ENCODE measurements at places on chromosomes 6 and 20. TPM values are rescaled to one million over a fixed set of nuclear protein-coding genes. Genes with fewer than 3 reads are reported as not detected.

- H3K27ac ChIP-seq = no peak overlapping the region
- peaks cover under 1% of the 10 kb centered on the region for H3K36me3 ChIP-seq
- peaks cover 10% of the 10 kb centered on the region for H3K4me1 ChIP-seq
- H3K4me3 ChIP-seq = no peak overlapping the region
- DNase-seq = no peak
These were observed 70.6 kb downstream of the HDDC2 start for GRCh38 chr6:125231133-125231532.

- H3K27ac ChIP-seq = peak overlapping the region; percentile 92
- no peaks in the 10 kb centered on the region for H3K36me3 ChIP-seq
- H3K4me3 ChIP-seq = peak overlapping the region; percentile 15
- peak; percentile 77 for DNase-seq
- H3K4me1 ChIP-seq = peaks cover 57% of the 10 kb centered on the region
These were observed 4.1 kb upstream of the PHACTR2 start for GRCh38 chr6:143673669-143674068.

- no peaks in the 10 kb centered on the region for H3K36me3 ChIP-seq
- no peak overlapping the region for H3K4me3 ChIP-seq
- no peak for DNase-seq
- H3K27me3 ChIP-seq = no peaks in the 10 kb centered on the region
- peaks cover 9% of the 10 kb centered on the region for H3K4me1 ChIP-seq
These were observed 634.4 kb downstream of the UTRN start for GRCh38 chr6:144919560-144919959.

GRCh38 chr20:12984863-12985262 lies 23.9 kb upstream of the SPTLC3 start:
- H3K4me3 ChIP-seq = no peak overlapping the region
- DNase-seq = peak; percentile 39
- H3K4me1 ChIP-seq = peaks cover 17% of the 10 kb centered on the region
- no peaks in the 10 kb centered on the region for H3K36me3 ChIP-seq
- H3K27ac ChIP-seq = no peak overlapping the region

Gene EYA2
- total RNA-seq = not detected

All from PC-9 (cell line).